ENCODE measurements at places on chromosomes 4 and X.

GRCh38 chrX:72123471-72124185 is 8.1 kb downstream of the RTL5 start:
- no peak for DNase-seq

DNA sequence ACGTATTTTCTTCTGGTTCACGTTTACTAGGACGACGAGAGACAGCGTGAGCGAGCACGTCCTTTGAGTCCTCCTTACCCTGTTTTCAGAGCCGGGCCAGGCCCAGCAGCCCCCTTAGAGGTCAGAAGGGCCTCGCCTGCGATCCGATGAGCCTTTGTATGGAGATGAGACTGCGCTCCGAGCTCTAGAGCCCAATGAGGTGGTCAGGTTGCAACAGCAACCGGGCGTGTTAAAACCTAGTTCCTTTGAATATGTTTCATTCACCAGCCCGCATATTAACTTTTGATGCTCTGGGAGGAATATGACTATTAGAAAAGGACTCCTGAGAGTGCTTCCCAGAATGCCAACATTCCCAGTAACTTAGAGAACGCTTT is 55.6 kb upstream of the TADA2B start:
- no peak for DNase-seq

- DNase-seq, result peak; percentile 91
Observed at GRCh38 chr4:153731239-153731638, 28.6 kb downstream of the RNF175 start.

DNA sequence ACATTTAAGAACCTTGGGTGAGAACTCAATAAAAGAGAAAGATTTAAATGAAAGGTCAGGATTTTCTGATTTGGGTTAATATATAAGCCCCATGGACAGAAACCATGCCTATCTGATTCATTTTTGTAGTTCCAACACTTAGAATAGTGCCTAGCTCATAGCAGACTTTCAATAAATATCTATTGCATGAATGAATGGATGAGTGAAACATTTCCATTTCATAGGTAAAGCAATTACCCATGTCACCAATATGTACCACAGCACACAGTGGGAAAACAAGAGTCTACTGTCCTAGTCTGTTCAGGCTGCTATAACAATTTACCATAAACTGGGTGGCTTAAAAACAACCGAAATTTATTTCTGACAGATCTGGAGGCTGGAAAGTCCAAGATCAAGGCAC is 63.9 kb upstream of the PTPN13 start:
- no peak for DNase-seq

DNA sequence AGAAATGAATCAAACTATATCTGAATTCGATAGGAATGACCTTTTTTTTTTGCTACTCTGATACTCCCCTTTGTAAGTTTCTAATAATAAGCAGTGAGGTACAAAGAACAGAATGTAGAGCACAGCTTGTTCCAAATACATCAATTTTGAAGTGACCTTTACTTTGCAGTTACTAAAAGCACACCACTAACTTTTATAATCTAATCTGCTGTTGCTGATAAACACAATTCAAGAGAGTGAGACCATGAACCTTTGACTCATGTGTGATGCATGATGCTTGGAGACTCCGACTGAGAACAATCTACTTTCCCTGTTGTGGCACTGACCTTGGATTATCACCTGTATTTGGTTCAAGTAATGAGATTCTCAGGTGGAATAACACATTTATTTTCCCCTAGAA is 91.6 kb upstream of the GNPDA2 start:
- DNase-seq, result no peak

GRCh38 chr4:176308441-176308840 is 11.3 kb upstream of the SPCS3 start:
- DNase-seq, result no peak

- no peak for DNase-seq
Observed at GRCh38 chrX:56764153-56764974, 35.3 kb downstream of the NBDY start.

- no peak for DNase-seq
Observed at GRCh38 chrX:125826774-125827451, 339.2 kb downstream of the DCAF12L2 start.

DNA sequence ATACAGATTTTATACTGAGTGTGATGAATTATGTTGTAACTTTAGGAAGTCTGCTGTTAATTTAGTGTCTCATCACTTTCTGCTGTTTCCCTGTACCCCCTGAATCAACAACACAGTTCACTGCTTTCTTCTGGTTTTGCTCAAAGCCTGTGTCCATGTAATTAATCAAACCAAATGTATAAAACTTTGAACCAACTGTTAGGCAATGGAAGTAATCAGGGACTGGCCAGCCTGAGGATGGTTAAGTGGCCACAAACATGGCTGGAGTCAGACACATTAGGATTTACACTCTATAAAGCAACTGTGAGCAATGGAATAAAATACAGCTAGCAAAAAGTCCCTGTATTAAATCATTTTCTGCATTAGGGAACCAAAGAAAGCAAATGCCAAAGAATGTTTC is 42.6 kb downstream of the CXCL1 start:
- peak; percentile 40 for DNase-seq

- DNase-seq, result no peak
Observed at GRCh38 chr4:176044589-176044951, 21.1 kb upstream of the WDR17 start.

DNA sequence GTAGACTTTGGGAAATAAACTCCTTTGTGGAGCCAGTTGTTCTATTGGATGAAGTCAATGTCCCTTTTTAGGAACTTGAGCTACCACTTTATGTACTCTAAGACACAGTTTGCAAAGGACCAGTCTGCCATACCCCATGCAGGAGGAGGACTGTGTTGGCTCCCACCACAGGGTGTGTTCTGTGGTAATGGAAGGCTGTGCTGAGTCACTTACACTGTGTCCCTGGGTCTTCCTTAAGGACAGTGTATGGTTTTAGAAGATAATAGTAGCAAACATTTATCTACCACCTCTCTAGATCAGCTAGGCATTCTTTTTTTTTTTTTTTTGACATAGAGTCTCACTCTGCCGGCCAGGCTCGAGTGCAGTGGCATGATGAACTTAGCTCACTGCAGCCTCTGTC is 184.0 kb upstream of the PGRMC2 start:
- DNase-seq, result no peak

DNA sequence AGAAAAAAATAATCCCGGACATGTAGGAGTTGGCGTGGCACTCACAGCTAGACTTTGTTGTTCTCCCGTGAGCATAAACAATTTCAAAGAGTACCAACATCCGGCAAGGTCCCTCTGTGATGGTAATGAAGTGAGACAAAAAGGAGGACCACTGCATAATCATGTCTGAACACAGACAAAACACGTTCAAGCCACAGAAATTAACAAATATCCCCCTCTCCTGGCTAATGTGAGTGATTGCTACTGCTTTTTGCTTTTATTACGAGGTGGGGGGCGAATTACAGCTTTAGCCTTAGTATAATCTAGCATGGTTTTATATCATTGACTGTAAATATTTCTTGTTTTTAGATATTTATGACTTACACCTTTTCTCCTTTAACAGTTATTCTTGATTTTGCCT is 118.5 kb downstream of the PLS3 start:
- DNase-seq, result peak; percentile 15

GRCh38 chrX:4642114-4642513 is 928.7 kb upstream of the PRKX start:
- DNase-seq, result no peak

DNA sequence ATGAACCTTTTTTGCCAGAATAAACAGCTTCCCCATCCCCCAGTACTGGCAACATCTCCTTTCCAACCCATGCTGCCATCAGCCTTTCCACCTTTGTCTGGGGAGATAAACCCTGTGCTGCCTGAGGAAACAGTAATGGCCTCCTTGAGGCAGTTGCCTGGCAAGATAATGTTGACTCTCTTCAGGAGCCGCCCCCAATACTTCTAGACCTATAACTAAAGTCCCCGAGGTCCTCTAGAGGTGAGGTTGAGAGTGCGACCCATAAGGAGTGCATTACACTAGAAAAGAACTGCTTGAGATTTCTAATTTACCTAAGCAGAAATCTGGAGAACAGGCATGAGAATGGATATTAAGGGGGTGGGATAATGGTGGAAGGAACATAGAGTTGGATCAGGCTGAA is 963.2 kb upstream of the PCDH7 start:
- no peak for DNase-seq

DNA sequence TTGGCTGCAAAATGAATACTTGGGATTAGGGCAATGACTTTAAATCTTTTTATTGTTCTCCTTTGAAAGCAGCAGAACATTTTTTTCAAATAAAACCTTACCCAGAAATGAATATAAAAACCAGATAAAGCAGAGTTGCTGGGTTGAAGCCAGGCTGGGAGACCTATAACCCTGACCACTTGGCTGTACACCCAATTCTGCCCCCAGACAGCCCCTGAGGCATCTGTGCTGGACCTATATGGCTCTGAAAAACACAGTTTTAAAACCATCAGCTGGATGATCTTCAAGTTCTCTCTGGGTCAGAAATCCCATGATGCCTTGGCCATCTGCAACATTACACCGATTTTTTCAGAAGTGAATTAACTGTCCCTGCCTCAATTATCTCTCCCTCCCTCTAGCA is 23.7 kb upstream of the GLRA2 start:
- DNase-seq, result no peak

Data from fibroblast of skin of left quadriceps (primary cell).